Pancreas (tissue), 10 donors: ENCODE measurements at places on chromosomes 1 and 21. TPM values are rescaled to one million over a fixed set of nuclear protein-coding genes. Genes with fewer than 3 reads are reported as not detected.

DNA sequence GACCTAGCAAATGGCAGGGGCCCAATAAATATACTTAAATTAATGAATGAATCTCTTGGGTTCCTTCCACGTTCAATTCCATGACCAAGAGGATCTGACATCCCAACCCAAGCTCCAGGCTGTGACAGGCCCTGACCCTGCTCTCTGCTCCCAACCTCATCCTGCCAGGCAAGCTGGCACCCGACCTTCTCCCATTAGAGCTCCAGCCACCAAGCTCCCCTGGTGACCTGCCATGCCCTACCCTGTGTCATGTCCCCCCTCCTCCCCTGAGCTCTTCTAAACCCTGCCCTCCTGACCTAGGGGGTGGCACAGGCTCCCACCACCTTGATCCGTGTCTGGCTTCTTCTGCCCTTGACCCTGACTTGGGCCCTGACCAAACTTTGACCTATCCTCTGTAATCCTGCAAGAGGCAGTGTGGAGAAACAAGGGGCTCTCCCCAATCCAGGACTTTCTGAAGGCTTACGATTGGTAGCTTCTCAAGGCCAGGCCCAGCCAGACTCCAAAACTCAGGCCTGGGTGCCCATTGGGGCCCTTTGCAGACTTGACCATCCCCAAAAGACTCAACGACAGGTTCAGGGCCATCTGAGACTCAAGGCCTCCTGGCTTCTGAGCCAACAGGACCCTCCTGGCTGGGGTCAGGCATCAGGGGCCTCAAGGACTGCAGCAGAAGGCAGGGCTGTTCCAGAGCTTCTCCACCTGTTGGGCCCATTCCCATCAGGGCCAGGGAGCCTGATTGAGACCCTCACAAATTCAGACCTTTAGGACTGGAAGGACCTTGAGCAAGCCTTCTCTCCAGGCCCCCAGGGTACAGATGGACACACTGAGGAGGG is 249.0 kb downstream of the PTPRU start:
- no peak overlapping the region for H3K27ac ChIP-seq
- no peaks in the 10 kb centered on the region for H3K27me3 ChIP-seq
- H3K4me1 ChIP-seq: no peaks in the 10 kb centered on the region
- H3K4me3 ChIP-seq: no peak overlapping the region
- no peak for DNase-seq

GRCh38 chr1:165851034-165851658 is 23.7 kb downstream of the UCK2 start:
- no peaks in the 10 kb centered on the region for H3K36me3 ChIP-seq
- H3K4me3 ChIP-seq: no peak overlapping the region
- peaks cover 4% of the 10 kb centered on the region for H3K4me1 ChIP-seq

DNA sequence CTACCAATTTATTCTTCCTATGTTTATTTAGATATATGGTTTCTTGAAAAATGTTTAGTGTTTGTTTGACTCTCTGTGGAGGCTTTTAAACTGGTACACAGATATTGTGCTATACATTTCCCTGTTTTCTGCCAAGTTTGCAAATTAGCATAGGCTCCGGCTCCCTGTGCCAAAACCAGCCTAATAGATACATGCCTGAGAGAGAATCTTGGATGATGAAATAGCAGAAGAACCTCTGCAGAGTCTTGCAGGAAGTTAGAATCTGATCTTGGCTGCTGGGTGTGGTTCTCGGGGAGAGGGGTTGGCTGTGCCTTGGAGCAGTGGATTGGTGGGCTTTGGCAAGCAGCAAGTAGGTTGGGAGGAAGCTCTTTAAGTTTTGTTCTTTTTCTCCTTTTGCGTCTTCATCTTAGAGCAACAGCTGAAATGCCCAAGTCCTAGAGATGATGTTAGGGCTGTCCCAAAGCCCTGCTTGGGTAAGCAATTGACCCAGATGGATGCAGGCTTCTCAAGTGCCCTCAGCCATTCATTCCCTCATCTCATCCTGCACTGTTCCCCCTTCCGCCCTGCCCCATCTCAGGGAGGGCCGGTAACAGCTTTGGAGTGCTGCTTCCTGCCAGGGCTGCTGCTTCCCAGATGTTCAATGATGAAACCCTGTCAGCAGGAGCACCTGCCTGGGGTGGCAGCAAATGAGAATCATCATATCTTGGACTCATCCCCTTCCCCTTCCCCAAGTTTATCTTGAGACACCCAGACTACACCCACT is 9.3 kb downstream of the PLA2G2A start:
- H3K4me3 ChIP-seq: no peak overlapping the region
- H3K4me1 ChIP-seq: peaks cover 2% of the 10 kb centered on the region
- H3K27me3 ChIP-seq: no peaks in the 10 kb centered on the region
- H3K36me3 ChIP-seq: no peaks in the 10 kb centered on the region
- H3K27ac ChIP-seq: no peak overlapping the region

Gene CFAP126
- not detected for total RNA-seq

Gene VWA5B1
- 0.16 TPM for total RNA-seq

GRCh38 chr1:174242856-174243255 is 83.5 kb downstream of the RABGAP1L start:
- no peaks in the 10 kb centered on the region for H3K27me3 ChIP-seq
- no peak for DNase-seq
- H3K4me3 ChIP-seq: no peak overlapping the region
- H3K36me3 ChIP-seq: no peaks in the 10 kb centered on the region

- no peaks in the 10 kb centered on the region for H3K4me1 ChIP-seq
- no peaks in the 10 kb centered on the region for H3K36me3 ChIP-seq
- no peak for DNase-seq
- H3K4me3 ChIP-seq: no peak overlapping the region
- H3K27ac ChIP-seq: no peak overlapping the region
- no peaks in the 10 kb centered on the region for H3K27me3 ChIP-seq
Measured at GRCh38 chr1:79052829-79053449, 46.4 kb upstream of the ADGRL4 start.

- H3K4me3 ChIP-seq: no peak overlapping the region
- no peak overlapping the region for H3K27ac ChIP-seq
- no peak for DNase-seq
- H3K4me1 ChIP-seq: no peaks in the 10 kb centered on the region
- H3K27me3 ChIP-seq: no peaks in the 10 kb centered on the region
Measured at GRCh38 chr1:78304761-78305160, 186.0 kb upstream of the PTGFR start.

DNA sequence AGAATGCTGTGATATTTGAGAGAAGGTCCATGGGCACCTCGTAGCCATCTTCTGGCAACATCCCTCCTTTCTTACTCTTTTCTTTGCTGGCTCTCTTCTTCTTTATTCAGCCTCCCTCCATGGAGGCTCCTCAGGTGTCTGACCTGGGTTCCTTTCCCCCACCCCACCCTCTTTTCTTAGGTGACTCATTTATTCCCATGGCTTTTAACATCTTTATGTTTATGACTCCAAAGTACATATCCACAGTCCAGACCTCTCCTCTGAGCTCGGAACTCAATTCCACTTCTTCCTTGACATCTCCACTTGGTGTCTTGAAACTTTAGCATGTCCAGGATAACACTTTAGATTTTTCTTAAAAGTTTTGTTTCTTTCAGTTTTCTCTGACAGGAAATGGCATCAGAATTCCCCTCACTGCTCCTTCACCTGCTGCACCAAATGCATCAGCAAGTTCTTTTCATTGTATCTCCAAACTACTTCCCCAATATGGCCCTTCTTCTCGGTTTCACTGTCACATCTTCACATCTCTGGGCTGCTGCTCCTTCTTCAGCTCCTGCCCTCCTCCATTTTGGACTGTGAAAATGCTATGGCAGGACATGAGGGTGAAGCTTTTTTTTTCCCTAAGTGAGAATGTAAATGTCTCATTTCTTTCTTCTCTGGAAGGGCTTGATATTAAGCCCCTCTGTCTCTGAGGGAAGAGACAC is 95.9 kb downstream of the GIPC2 start:
- H3K36me3 ChIP-seq: no peaks in the 10 kb centered on the region
- no peak for DNase-seq
- no peak overlapping the region for H3K27ac ChIP-seq
- no peak overlapping the region for H3K4me3 ChIP-seq
- peaks cover 6% of the 10 kb centered on the region for H3K4me1 ChIP-seq

DNA sequence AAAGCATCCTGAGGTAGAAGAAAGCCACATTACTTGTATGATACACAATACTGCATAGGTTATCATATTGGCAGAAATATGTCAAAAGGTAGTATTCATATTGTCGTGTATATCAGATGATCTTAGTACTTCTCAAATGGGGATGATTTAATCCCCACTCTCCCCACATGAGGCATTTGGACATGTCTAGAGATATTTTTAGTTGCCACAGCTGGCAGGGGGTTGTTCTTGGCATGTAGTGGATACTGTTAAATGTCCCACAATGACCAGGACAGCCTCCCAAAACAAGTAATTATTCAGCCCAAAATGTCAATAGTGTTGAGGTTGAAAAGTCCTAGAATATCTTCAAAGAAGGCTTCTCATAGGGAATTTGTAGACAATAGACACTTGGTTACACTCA is 162.8 kb downstream of the NEGR1 start:
- no peaks in the 10 kb centered on the region for H3K36me3 ChIP-seq
- H3K27ac ChIP-seq: no peak overlapping the region
- DNase-seq: no peak

GRCh38 chr1:193321242-193321840 is 134.9 kb upstream of the B3GALT2 start:
- H3K27ac ChIP-seq: no peak overlapping the region
- DNase-seq: no peak
- H3K27me3 ChIP-seq: no peaks in the 10 kb centered on the region
- no peaks in the 10 kb centered on the region for H3K4me1 ChIP-seq
- H3K36me3 ChIP-seq: no peaks in the 10 kb centered on the region

DNA sequence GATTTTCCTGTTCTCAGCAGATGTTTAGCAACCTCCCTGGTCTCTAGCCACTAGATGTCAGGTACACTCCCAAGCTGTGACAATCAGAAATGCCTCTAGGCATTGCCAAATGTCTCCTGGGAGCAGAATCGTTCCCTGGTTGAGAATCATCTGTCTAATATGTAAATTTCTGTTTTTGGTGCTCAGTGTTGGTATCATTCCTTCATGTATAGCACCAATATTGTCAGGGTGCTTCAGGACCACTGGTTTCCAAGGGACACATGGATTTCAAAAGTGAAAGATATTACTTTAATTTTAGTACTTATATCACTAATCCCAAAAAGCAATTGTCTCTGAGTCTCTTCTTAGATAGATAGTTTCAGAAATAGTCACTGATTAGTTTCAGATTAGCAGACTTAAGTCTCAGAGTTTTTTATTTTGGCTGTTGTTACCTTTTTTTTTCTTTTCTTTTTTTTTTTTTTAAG is 160.1 kb downstream of the PTPRC start:
- no peaks in the 10 kb centered on the region for H3K27me3 ChIP-seq
- no peaks in the 10 kb centered on the region for H3K36me3 ChIP-seq
- no peak for DNase-seq
- H3K27ac ChIP-seq: no peak overlapping the region
- H3K4me1 ChIP-seq: no peaks in the 10 kb centered on the region

DNA sequence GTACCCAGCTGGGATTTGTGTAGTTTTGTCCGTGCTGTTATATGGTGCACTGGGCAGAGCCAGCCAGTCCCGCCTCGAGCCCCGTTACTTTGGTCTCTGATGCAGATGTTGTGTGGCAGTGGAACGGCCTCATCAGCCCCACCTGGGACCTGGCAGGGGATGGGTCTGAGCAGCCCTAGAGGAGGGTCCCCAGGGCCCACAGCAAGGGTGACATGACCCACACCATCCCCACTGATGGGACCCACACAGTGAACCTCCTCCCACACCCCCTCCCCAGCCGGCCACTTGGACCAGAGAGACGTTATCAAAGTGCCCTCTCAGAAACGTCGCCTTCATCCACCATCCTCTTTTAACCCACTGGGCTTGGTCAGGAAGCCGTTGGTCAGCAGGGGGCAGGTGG is 42.0 kb upstream of the PCBP3 start:
- no peaks in the 10 kb centered on the region for H3K27me3 ChIP-seq
- H3K4me1 ChIP-seq: no peaks in the 10 kb centered on the region
- no peaks in the 10 kb centered on the region for H3K36me3 ChIP-seq
- no peak overlapping the region for H3K4me3 ChIP-seq
- DNase-seq: no peak
- H3K27ac ChIP-seq: no peak overlapping the region

DNA sequence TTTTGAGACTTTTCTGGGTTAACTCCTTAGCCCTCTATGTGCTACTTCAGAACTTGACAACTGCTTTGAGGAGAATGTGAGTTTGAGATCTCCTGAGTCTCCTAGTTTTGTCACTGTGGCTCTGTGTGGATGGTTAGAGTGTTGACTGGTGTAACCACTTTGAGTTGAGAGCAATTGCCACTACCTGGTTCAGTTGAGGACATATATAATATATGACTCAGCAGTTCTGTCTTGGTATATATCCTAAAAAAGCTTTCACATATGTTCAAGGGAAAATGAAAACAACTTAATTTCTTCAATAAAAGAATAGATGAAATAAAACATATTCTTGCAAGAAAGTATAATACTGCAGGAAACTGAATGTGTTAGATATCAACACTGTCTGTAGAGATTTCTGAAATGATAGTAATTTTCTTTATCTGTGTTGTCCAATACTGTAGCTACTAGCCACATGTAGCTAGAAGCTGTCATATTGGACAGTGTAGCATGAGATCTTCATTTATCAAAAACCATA is 96.7 kb upstream of the QSOX1 start:
- no peak overlapping the region for H3K27ac ChIP-seq
- no peak for DNase-seq
- peaks cover 39% of the 10 kb centered on the region for H3K36me3 ChIP-seq
- H3K4me1 ChIP-seq: no peaks in the 10 kb centered on the region

Gene ACKR1
- total RNA-seq: 4.9 TPM

Gene CLEC20A
- total RNA-seq: not detected

DNA sequence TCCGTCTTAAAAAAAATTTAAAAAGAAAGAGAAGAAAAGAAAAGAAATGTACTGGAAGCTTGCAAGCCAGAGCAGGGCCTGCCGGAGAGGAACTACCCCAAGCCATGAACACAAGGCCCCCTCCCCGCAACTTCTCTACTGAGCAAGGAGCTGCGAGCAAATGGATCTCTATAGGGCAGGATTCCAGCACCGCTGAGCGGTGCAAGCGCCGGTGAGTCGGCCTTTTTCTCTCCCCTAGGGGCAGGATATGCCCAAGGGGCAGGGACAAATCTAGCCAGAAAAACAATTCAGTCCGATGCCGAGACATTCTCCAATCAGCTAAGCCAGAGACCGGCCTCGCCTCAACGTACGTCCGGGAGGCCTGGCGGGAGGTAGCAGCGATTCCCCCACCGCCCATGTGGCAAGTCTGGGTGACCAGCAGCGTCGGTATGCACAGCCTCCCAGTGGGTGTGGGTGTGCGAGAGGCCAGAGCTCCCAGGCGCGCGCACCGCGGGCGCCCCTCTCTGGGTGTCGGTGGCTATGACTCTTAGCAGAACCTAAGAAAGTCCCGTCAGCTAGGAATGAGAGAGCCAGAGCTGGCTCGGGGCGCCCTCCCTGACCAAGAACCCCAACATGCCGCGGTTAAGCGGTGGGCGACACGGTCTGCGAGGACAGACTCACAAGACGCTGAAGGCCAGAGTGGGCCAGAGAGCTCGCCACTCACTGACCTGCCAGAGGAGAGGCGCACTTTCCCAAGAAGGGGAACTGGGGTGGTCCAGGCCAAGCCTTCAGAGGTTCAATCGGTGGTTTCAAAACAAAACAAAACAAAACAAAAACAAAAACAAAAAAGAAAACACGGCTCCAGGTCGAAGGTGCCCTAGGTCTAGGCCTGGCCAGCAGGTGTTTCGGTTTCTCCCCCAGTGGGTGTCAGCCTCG is 1.9 kb downstream of the CSMD2 start:
- peak; percentile 75 for DNase-seq
- no peaks in the 10 kb centered on the region for H3K36me3 ChIP-seq
- H3K27ac ChIP-seq: no peak overlapping the region
- H3K27me3 ChIP-seq: no peaks in the 10 kb centered on the region

Gene IGSF21
- total RNA-seq: not detected

Gene GPR3
- total RNA-seq: not detected

GRCh38 chr1:56301791-56302190 is 277.6 kb downstream of the PLPP3 start:
- H3K27me3 ChIP-seq: no peaks in the 10 kb centered on the region
- no peaks in the 10 kb centered on the region for H3K36me3 ChIP-seq
- no peak overlapping the region for H3K4me3 ChIP-seq
- no peak overlapping the region for H3K27ac ChIP-seq
- no peak for DNase-seq
- H3K4me1 ChIP-seq: no peaks in the 10 kb centered on the region

Gene RXRG
- 0.32 TPM for total RNA-seq
